ENCODE measurements at places on chromosomes 2 and 18. TPM values are rescaled to one million over a fixed set of nuclear protein-coding genes. Genes with fewer than 3 reads are reported as not detected.

- peaks cover 39% of the 10 kb centered on the region for H3K27me3 ChIP-seq
- no peaks in the 10 kb centered on the region for H3K36me3 ChIP-seq
- H3K4me3 ChIP-seq: no peak overlapping the region
Measured at GRCh38 chr2:98032086-98032485, 36.3 kb upstream of the TMEM131 start.

GRCh38 chr2:231614559-231615057 is 21.9 kb downstream of the TEX44 start:
- peak overlapping the region; percentile 97 for H3K27ac ChIP-seq
- peak overlapping the region; percentile 75 for H3K4me3 ChIP-seq
- H3K36me3 ChIP-seq: no peaks in the 10 kb centered on the region
- peaks cover 51% of the 10 kb centered on the region for H3K4me1 ChIP-seq

- H3K4me1 ChIP-seq: no peaks in the 10 kb centered on the region
- peaks cover 36% of the 10 kb centered on the region for H3K27me3 ChIP-seq
- H3K4me3 ChIP-seq: no peak overlapping the region
- no peaks in the 10 kb centered on the region for H3K36me3 ChIP-seq
- DNase-seq: no peak
Measured at GRCh38 chr2:143175438-143175837, 46.2 kb downstream of the ARHGAP15 start.

GRCh38 chr2:10935953-10936942 is 24.5 kb downstream of the KCNF1 start:
- H3K27me3 ChIP-seq: no peaks in the 10 kb centered on the region
- peak overlapping the region; percentile 77 for H3K27ac ChIP-seq
- no peak for DNase-seq
- no peak overlapping the region for H3K4me3 ChIP-seq
- peaks cover 28% of the 10 kb centered on the region for H3K4me1 ChIP-seq

DNA sequence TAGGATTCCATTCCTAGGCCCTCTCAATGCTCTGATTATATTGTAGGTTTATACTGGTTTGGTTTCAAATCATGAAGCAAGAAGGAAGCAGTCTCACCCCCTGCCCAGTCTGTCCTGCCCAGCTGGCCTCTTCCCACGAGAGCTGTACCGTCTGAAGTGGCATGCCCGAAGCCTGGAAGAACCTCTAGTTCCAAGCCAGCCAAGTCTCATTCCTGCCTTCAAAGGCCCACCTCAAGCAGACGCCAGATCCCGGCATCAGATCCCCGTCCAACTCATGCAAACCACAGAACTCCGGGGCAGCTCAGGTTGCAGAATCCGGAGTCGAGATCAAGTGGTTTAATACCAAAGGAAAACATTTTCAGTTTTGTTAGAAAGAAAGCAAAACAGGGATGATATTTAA is 234.4 kb downstream of the LPIN1 start:
- no peak for DNase-seq
- peak overlapping the region; percentile 65 for H3K27ac ChIP-seq
- peaks cover 23% of the 10 kb centered on the region for H3K4me1 ChIP-seq
- H3K4me3 ChIP-seq: peak overlapping the region; percentile 3
- H3K36me3 ChIP-seq: no peaks in the 10 kb centered on the region
- H3K27me3 ChIP-seq: peaks cover 32% of the 10 kb centered on the region

DNA sequence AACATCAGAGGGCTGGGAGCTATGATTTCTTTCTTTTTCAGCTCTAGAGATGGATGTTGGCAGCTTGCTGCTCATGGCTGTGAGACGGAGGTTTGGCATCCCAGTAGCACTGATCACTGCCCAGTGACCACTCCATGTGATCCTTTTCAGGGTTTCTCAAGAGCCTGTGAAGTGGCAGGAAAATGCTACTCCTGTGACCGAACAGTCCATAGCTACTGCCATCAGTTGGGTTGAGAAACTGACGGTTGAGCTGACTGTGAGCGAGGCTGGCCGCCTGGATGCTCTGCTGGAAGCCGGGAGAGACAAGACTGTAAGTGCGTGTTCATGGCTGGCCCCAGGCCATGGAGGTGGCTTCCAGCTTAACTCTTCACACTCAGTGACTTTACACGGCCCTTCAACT is 34.2 kb downstream of the VWA3B start:
- peaks cover 41% of the 10 kb centered on the region for H3K27me3 ChIP-seq
- DNase-seq: peak; percentile 62
- H3K36me3 ChIP-seq: no peaks in the 10 kb centered on the region
- no peak overlapping the region for H3K27ac ChIP-seq

DNA sequence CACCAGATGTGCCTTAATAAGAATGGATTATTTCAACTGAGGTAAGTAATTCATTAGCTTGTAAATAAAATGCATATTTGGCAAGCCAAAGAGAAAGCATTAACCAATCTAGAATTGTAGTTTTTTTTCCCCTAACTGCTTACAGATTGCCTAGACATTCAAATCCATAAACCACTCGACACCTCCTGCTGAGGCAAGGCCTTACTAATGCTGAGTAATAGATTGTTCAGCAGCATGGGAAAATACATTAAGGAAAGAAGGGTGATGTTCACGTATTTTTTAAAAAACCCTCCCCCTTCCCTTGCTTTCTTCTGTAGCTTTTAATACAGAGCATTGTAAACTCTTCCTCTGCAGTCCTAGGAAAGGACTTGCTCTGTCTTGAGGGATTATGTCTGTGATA is 17.0 kb upstream of the LINC00305 start:
- peaks cover 3% of the 10 kb centered on the region for H3K27me3 ChIP-seq
- peaks cover 7% of the 10 kb centered on the region for H3K4me1 ChIP-seq
- no peak overlapping the region for H3K27ac ChIP-seq
- no peak overlapping the region for H3K4me3 ChIP-seq

DNA sequence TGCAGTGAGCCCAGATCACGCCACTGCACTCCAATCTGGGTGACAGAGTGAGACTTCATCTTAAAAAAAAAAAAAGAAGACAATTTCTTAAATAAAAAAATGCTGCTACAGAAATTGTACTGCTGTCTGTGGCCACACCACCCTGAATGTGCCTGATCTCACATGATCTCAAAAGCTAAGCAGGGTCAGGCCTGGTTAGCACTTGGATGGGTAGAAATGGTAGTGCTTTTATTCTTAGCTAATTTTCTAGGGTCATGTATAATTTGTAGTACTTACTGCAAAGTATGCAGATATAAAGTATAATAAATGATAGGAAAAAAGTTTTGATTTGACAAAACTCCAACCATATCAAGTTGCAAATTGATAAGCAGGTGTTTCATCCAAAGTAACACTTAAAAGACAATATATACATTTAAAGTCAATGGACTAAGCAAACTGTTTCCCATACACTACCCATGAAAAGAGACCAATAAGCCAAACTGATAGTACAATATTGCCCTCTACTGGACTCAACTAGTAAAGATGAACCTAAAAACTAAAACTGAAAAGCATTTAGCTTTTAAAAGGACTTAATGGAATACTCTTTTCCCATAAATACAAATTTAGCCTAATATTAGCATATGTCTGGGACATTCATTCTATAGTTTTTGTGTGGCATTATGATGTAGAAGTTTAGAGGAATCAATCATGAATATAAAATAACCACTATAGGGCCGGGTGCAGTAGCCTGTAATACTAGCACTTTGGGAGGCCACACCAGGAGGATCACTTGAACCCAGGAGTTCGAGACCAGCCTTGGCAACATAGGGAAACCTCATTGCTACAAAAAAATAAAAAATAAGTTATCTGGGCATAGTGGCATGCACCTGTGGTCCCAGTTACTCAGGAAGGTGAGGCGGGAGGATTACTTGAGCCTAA is 18.6 kb upstream of the PEX13 start:
- H3K36me3 ChIP-seq: no peaks in the 10 kb centered on the region
- no peak overlapping the region for H3K4me3 ChIP-seq
- no peaks in the 10 kb centered on the region for H3K4me1 ChIP-seq
- DNase-seq: no peak
- H3K27me3 ChIP-seq: no peaks in the 10 kb centered on the region

DNA sequence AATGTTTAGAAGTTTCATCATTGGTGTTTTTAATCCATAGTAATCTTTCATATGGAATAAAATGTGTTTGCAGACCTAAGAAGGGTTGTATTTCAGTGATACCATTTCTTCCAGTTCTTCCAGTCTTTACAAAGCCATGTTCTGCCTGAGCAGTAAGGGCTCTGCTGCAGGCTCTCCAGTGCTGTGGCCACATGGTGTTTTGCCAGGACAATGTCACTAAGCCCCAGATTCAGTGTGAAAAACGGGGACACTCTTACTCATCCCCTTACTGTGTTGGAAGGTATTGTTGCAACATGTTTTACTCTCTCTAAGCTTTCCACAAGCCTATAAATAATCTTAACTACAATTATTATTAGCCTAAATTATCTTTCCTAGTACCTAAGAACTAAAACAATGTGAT is 481.4 kb upstream of the CDH7 start:
- DNase-seq: no peak
- H3K27ac ChIP-seq: no peak overlapping the region
- H3K4me3 ChIP-seq: no peak overlapping the region
- H3K36me3 ChIP-seq: no peaks in the 10 kb centered on the region
- no peaks in the 10 kb centered on the region for H3K4me1 ChIP-seq

DNA sequence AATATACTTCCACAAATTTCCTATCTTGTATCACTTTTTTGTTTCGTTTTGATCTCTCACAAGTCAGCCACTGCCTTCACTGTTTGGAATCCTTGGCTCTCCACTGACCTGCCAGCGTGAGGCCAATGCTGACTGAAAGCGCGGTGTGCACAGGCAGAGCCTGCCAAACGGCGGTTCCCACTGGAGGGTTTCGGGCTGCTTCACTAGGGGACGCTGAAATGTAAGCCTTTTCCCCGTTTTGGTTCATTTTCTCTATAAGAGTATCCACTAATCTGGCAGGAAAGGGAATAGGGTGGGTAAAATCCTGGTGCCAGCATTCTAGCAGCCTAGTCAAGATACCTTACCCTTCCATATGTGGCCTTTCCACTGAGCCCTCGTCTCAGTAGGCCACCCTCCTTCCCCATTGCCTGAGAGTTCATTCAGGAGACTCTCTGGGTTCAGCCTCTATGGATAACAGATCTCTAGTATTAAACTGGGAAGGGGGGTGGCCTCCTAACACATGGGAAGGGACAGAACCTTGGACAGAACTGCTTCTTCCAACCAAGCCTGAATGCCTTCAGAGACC is 91.5 kb downstream of the DYM start:
- H3K27ac ChIP-seq: no peak overlapping the region
- H3K27me3 ChIP-seq: no peaks in the 10 kb centered on the region
- no peak for DNase-seq
- no peaks in the 10 kb centered on the region for H3K4me1 ChIP-seq
- H3K4me3 ChIP-seq: no peak overlapping the region

DNA sequence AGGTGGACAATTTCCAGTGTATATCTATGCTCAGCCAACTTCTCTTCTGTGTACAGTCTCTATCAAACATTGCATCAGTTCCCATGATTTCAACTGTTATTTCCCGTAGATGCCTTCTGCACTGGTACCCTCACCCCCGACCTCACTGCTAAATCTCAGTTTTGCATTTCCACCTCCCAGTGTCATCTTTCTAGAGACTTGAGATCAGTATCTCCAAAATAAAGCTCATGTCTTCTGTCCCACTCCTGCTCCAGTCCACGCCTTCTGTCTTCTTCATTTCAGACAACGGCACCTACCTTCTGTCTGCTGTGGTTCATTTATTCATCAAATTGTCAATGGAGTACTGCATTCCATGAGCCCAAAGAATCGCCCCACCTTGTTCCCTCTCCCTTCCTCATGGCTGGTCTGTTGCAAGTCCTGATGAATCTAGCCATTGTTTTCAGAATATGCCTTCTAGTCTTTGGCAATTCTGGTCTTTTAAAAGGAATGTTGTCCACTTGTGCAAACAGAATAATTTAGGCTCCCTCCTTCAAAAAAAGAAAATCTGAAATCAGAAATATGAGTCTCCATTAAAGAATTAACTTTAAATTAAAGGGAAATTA is 23.3 kb upstream of the NPAS2 start:
- peaks cover 17% of the 10 kb centered on the region for H3K4me1 ChIP-seq
- no peaks in the 10 kb centered on the region for H3K36me3 ChIP-seq
- peaks cover 22% of the 10 kb centered on the region for H3K27me3 ChIP-seq
- no peak for DNase-seq
- H3K4me3 ChIP-seq: no peak overlapping the region

DNA sequence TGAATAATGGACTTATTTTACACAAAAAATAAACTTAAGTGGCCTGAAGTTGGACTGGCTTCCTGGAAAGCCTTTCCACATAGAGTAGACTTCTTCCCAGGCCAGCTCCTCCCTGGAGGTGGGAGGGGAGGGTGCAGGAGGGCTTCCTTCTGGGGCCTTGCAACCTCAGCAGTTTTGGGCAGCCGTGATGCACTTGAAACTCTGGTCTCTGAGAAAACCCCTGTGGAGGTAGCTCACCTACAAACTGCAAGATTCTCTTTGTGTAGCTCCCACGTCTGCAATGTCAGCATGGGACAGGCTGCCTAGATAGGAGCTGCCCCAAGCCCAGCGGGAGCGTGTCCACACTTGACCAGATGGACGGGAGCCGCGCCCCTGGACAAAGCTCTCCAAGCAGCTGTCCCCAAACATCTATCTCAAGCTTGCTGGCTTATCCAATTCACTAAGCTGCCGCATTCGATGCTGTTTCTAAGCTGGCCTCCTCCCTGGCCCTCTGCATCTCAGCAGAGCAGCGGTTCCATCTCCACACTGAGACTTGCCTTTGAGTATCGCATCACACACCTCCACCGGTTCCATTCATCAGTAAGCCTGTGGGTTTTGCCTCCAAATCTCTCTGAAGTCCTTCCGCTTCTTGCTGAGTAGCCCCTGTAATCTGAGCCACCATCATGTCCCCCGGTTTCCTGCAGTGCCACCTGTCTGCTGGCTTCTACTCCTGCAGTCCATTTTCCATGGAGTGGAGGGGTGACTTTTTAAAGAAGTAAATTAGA is 1.6 kb upstream of the LPIN1 start:
- peaks cover 48% of the 10 kb centered on the region for H3K4me1 ChIP-seq
- H3K4me3 ChIP-seq: peak overlapping the region; percentile 52
- peak; percentile 73 for DNase-seq
- H3K36me3 ChIP-seq: no peaks in the 10 kb centered on the region
- peaks cover 3% of the 10 kb centered on the region for H3K27me3 ChIP-seq
- peak overlapping the region; percentile 85 for H3K27ac ChIP-seq

- H3K4me3 ChIP-seq: no peak overlapping the region
- H3K36me3 ChIP-seq: no peaks in the 10 kb centered on the region
Measured at GRCh38 chr2:10341193-10341592, 38.5 kb downstream of the HPCAL1 start.

DNA sequence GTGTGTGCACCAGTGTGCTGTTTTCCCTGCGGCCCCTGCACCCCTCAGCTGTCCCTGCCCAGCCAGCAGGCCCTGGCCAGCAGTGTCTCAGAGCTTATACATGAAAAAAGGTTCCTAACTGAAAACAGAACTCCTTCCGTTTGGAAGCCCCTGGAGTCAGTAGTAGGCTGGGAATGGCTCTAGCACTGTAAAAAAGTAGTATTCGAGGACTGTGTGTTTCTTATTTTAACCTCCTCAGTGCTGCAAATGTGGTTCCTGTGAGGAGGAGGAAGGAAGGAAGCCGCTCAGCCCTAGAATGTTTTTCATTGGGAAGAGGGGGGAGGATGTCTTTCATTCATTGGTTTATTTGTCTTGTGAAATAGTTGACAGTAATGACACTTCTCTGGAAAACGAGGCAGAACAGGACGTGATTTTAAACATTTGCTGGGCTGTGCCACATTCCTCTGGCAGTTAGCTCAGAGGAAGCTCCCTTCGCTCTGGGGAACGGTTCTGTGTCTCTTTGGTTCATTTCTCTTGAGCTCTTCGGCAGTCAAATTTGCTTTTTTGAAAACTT is 103.5 kb downstream of the SPTBN1 start:
- H3K4me1 ChIP-seq: peaks cover 71% of the 10 kb centered on the region
- no peak for DNase-seq
- no peaks in the 10 kb centered on the region for H3K27me3 ChIP-seq
- H3K36me3 ChIP-seq: no peaks in the 10 kb centered on the region

DSC1 gene
- total RNA-seq: not detected

RAB17 gene
- total RNA-seq: 3.9 TPM

MGAT4A gene
- 0.38 TPM for total RNA-seq

NABP1 gene
- total RNA-seq: 12.2 TPM

TMEM214 gene
- total RNA-seq: 118 TPM

CERS6 gene
- 30.9 TPM for total RNA-seq

RNPEPL1 gene
- 64.0 TPM for total RNA-seq
